ENCODE measurements at places on chromosomes 11 and 22. TPM values are rescaled to one million over a fixed set of nuclear protein-coding genes. Genes with fewer than 3 reads are reported as not detected.

ASPHD2 gene
- 1.2 TPM for total RNA-seq

FOLH1 gene
- total RNA-seq, result not detected

ACAD8 gene
- 24.5 TPM for total RNA-seq

ARHGAP8 gene
- not detected for total RNA-seq

TMEM123 gene
- 195 TPM for total RNA-seq

HINFP gene
- total RNA-seq, result 19.2 TPM

MADD gene
- total RNA-seq, result 33.6 TPM

GSTT2B gene
- total RNA-seq, result 1.4 TPM

HPS5 gene
- 38.8 TPM for total RNA-seq

NPAS4 gene
- total RNA-seq, result not detected

IL18 gene
- 0.33 TPM for total RNA-seq

KIF18A gene
- total RNA-seq, result 4.8 TPM

FAT3 gene
- 0.37 TPM for total RNA-seq

OR52E8 gene
- total RNA-seq, result not detected

PIWIL4 gene
- total RNA-seq, result 1.2 TPM

DDTL gene
- total RNA-seq, result 0.98 TPM

CARNS1 gene
- 0.23 TPM for total RNA-seq

OR52H1 gene
- not detected for total RNA-seq

OR52I2 gene
- total RNA-seq, result not detected

DEFB131B gene
- not detected for total RNA-seq

LRRC32 gene
- total RNA-seq, result 80.8 TPM

WBP2NL gene
- total RNA-seq, result not detected

OR2AT4 gene
- total RNA-seq, result not detected

PDE2A gene
- 351 TPM for total RNA-seq

KRTAP5-2 gene
- not detected for total RNA-seq

SLC22A6 gene
- total RNA-seq, result not detected

RIMBP3B gene
- total RNA-seq, result 0.09 TPM

CDC42EP1 gene
- 22.6 TPM for total RNA-seq

SPI1 gene
- not detected for total RNA-seq

RAG2 gene
- not detected for total RNA-seq

SLC5A1 gene
- total RNA-seq, result not detected

SESN3 gene
- total RNA-seq, result 113 TPM

PLAAT5 gene
- total RNA-seq, result not detected

SYT13 gene
- not detected for total RNA-seq

FBLN1 gene
- 0.34 TPM for total RNA-seq

OR4D9 gene
- total RNA-seq, result not detected

MDK gene
- 46.1 TPM for total RNA-seq

TUBA8 gene
- total RNA-seq, result 1.0 TPM

P2RX6 gene
- under 0.01 TPM for total RNA-seq

Measured in dermis blood vessel endothelial cell (primary cell).